ENCODE measurements at places on chromosomes 4 and X.

GRCh38 chr4:180430283-180430682 is 1812.9 kb upstream of the TENM3 start:
- DNase-seq: no peak

GRCh38 chrX:119899125-119899524 is 3.4 kb downstream of the AKAP14 start:
- no peak for DNase-seq

- DNase-seq: no peak
Observed at GRCh38 chr4:80035336-80035735, 37.7 kb downstream of the ANTXR2 start.

- no peak for DNase-seq
Observed at GRCh38 chr4:37453999-37454800, 209.7 kb downstream of the NWD2 start.

- no peak for DNase-seq
Observed at GRCh38 chr4:993111-994029, at the start of gene SLC26A1. Gene SLC26A1 (minus strand): TSS chr4:993404. CDS start chr4:991703, 1,701 bp downstream.

Data from AG09319 (cell line).